MG63 (cell line): ENCODE measurements at places on chromosomes 16 and 17. TPM values are rescaled to one million over a fixed set of nuclear protein-coding genes. Genes with fewer than 3 reads are reported as not detected.
A peak's percentile ranks its signal among the peaks of the same experiment; 100 is the strongest.

GRCh38 chr16:87145181-87146176, 171.7 kb downstream of the C16orf95 start:
- peak; percentile 91 for DNase-seq

GRCh38 chr17:77783991-77784820, 174.3 kb upstream of the TNRC6C start:
- DNase-seq, result no peak

DNA sequence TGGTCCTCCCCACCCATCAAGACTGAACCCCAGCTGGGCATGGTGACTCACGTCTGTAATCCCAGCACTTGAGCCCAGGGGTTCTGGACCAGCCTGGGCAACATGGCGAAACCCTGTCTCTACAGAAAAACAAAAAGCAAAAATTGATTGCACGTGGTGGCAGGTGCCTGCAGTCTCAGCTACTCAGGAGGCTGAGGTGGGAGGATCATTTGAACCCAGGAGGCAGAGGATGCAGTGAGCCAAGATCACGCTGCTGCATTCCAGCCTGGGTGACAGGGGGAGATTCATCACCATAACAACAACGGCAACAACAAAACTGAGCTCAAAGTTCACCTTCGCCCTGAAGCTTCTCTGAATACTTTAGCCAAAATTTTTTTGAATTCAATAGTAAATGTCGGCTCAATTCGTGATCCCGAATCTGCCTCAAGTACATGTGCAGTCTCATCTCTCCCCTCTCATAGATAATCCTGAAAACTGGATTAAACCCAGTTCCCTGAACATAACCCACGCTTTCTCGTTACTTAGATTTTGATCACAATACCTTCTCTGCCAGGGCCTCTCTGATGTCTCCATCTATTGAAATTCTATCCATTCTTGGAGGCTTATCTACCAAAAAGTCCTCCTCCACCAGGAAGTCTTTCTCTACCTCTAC, 13.5 kb upstream of the MYH10 start:
- DNase-seq, result peak; percentile 4

DNA sequence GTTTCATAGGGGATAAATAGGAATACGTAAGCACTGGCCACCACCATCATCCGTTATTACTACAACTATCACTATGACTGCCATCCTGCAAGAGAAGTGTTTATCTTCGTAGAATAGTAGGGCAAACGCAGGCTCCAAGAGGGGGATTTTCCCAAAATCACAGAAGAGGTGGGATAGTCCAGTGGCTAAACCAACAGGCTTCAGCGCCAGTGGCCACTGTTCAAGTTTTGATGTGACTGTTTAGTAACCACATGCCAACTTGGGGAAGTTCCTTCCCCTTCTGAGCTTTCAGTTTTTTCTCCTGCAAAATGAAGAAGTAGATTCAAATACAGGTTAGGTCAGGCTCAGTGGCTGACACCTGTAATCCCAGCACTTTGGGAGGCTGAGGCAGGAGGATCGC, 60.7 kb upstream of the GRIN2A start:
- no peak for DNase-seq

DNA sequence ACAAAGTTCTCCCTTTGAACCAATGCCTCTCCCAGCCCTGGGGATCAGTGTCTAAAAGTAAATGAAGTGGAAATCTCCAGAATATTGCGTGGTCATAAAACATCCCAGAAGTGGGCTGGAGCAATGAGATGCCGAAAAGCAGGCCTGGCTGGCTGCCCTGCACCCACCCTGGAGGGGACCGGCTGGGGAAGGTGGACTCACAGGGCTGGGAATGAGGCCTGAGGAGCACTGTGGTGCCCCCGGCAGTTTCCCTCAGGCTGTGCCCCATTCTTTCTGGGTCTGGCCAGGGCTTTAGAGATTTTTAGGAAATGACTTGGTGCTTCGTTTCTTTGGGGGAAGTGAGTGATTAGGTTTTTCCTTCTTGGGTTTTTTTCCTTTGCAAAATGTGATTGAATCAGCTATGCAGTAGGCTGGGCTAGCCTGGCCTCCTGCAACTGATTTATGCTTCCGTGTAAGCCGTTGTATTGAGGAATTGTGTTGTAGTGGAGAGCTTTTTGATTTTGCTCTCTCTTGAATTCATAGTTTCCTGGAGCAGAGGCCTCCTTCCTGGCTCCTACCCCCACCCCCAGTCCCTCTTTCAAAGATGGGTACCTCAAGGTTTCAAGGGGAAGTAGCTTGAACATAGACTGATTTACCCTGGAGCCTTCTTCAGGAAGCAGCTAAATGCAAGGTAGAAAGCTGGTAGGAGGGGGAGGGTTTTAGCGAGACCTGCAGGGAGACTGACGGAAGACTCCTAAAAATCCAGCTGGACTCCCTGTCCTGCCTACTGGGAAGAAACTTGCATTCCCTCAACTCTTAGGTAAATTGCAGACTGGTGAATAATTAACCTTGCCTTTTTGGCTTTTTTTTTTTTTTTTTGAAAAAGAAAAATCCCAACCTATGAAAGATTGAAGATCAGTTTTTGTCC, 170.2 kb downstream of the RAB11FIP4 start:
- peak; percentile 73 for DNase-seq

GRCh38 chr17:63634163-63634562, 11.9 kb downstream of the MAP3K3 start:
- DNase-seq, result no peak

DNA sequence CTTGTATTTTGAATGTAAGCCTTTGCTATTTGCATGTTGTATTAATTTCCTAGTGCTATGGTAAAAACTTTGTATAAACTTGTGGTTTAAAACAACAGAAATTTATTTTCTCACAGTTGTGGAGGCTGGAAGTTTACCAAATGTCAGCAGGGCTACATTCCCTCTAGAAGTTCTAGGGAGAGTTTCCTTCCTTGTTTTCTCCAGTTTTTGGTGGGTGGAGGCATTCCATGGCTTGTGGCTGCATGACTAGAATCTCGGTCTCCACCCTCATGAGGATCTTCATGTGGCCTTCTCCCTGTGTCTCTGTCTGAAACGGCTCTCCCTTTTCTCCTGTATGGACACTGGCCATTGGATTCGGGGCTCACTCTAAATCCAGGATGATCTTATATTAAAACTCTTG, 482.2 kb upstream of the GOT2 start:
- DNase-seq, result no peak

DNA sequence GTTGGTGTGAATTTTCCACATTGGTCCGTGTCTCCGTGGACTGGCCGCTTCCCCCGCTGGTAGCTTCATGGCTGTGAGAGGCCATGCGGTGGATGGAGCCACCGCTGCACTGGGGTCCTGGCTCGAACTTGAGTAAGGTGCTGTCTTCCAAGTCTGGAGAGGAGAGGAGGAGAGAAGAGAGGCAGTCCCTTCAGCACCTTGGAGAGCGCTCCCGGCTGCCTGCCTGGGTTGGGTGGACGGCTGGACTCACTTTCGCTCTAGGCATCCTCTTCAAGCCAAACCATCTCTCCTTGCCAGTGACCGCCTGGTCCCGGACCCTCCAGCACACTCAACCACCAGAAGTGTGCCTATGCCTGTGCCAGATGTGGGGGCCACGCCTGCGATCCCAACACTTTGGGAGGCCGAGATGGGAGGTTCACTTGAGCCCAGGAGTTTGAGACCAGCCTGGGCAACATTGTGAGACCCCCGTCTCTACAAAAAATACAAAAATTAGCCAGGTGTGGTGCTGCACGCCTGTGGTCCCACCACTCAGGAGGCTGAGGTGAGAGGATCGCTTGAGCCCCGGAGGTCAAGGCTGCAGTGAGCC, 6.2 kb downstream of the JPH3 start:
- peak; percentile 35 for DNase-seq

DNA sequence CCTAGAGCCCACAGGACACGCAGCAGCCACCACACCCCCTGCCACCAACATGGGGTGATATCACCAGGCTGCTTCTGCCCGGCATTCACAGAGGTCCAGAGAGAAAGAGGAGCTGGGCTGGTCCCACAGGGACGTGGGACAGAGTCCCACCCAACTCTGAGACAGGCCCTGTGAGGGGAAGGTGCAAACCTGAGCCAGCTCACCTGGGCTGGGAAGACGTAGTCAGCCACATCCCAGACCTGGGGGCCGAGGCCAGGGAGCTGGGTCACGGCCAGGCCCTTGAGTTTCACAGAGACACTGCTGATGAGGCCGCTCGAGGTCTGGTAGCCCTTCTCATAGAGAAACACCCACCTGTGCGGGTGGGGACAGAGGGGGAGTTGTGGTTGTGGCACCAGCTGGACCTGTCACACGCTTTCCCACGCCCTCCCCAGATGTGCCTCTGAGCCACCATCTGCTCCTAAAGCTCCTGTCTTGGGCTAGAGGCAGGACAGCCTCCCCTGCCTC, 11.2 kb downstream of the P2RX1 start:
- DNase-seq, result no peak

DNA sequence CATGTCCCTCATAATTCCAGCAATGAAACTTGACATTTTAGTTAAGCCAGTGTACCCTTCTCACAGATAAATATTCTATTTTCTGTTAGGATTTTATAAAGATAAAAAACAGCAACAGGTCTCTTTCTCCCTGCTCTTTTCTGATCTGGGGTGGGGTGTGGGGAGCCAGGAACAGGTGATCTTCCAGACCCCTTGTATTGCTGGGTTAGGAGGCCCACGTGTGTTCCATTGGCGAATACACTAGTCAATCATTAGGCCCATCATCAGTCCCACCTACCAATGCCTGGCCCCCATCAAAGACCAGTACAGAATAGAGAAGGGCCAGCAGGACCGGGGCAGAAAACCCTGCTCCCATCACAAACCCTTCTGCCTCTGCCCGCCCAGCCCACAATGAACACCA, 40.3 kb upstream of the TOB1 start:
- no peak for DNase-seq

Gene CDH15
- total RNA-seq, result 1.3 and 4.4 TPM in 2 replicates

Gene CCL2
- 12.3 and 33.0 TPM in 2 replicates for total RNA-seq

Gene TP53TG3B
- total RNA-seq, result 0.22 and 1.4 TPM in 2 replicates

Gene SALL1
- 0.13 and 0.84 TPM in 2 replicates for total RNA-seq

Gene PEMT
- 39.9 and 53.5 TPM in 2 replicates for total RNA-seq

Gene C17orf78
- not detected in 2 replicates for total RNA-seq

Gene ICAM2
- total RNA-seq, result not detected in 2 replicates
